Psoas muscle (tissue), 8 donors: ENCODE measurements at places on chromosomes 16 and 17. TPM values are rescaled to one million over a fixed set of nuclear protein-coding genes. Genes with fewer than 3 reads are reported as not detected.

FADS6 gene
- not detected for total RNA-seq

CLEC16A gene
- total RNA-seq, result 24.5 TPM

APOBR gene
- total RNA-seq, result 0.34 TPM

LRRC36 gene
- total RNA-seq, result not detected

TBX6 gene
- total RNA-seq, result 0.44 TPM

KRTAP2-3 gene
- total RNA-seq, result not detected

KRTAP4-5 gene
- total RNA-seq, result not detected

ARHGDIA gene
- 149 TPM for total RNA-seq

RAB11FIP3 gene
- 66.9 TPM for total RNA-seq

HP gene
- total RNA-seq, result 2.6 TPM

AURKB gene
- not detected for total RNA-seq

TUBB3 gene
- not detected for total RNA-seq

GNPTG gene
- 36.6 TPM for total RNA-seq

WNT9B gene
- 0.19 TPM for total RNA-seq

CHAD gene
- 0.44 TPM for total RNA-seq

NPIPB4 gene
- total RNA-seq, result 54.5 TPM

GAST gene
- total RNA-seq, result not detected

MYOCD gene
- total RNA-seq, result 0.67 TPM

RPTOR gene
- 82.2 TPM for total RNA-seq

ZKSCAN2 gene
- 6.8 TPM for total RNA-seq

NPIPA5 gene
- 10.6 TPM for total RNA-seq

SLC16A11 gene
- 0.42 TPM for total RNA-seq

NPIPB13 gene
- total RNA-seq, result 4.3 TPM

GRB7 gene
- not detected for total RNA-seq

XAF1 gene
- total RNA-seq, result 8.3 TPM

OMG gene
- total RNA-seq, result not detected

DPEP3 gene
- 0.22 TPM for total RNA-seq

HSD17B2 gene
- not detected for total RNA-seq

HCRT gene
- total RNA-seq, result not detected

NOXO1 gene
- not detected for total RNA-seq

RAMP2 gene
- total RNA-seq, result 9.2 TPM

SLC12A4 gene
- total RNA-seq, result 37.9 TPM

RNF157 gene
- total RNA-seq, result 35.0 TPM

CNTNAP4 gene
- total RNA-seq, result not detected

MT1H gene
- not detected for total RNA-seq

MT1F gene
- total RNA-seq, result not detected

RAB26 gene
- 1.7 TPM for total RNA-seq

CCDC78 gene
- total RNA-seq, result not detected

HID1 gene
- 10.4 TPM for total RNA-seq

DNASE1L2 gene
- 1.2 TPM for total RNA-seq

ACAP1 gene
- 14.9 TPM for total RNA-seq

ACSM3 gene
- total RNA-seq, result 4.3 TPM

CTRB1 gene
- not detected for total RNA-seq

IGF2BP1 gene
- total RNA-seq, result not detected

C1QL1 gene
- total RNA-seq, result not detected
